ENCODE measurements at places on chromosomes 11 and 22.

DNA sequence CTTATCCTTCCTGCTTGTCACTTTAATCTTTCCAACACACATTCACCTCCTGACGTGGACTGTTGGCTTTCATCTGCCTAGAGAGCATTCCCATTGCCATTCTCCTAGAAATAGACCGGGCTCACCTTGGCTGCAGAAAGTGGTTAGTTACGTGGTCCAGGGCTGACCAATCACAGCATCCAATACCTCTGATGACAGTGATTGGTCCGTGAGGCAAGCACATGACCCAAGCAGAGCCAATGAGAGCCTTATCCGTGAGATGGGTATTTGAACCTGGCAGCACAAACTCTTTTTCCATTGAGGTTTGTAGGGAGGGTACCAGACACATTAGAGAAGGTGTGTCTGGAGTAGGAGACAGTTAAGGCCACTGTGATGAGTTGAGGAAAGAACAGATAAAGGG, 85.8 kb downstream of the MIAT start:
- no peak overlapping the region for H3K27ac ChIP-seq
- H3K4me1 ChIP-seq = no peaks in the 10 kb centered on the region
- peak; percentile 70 for DNase-seq
- no peak overlapping the region for H3K4me3 ChIP-seq

GRCh38 chr11:13334034-13334786, 56.6 kb downstream of the BMAL1 start:
- no peaks in the 10 kb centered on the region for H3K36me3 ChIP-seq
- DNase-seq = no peak
- no peak overlapping the region for H3K27ac ChIP-seq
- H3K27me3 ChIP-seq = no peaks in the 10 kb centered on the region
- peaks cover 6% of the 10 kb centered on the region for H3K4me1 ChIP-seq
- no peak overlapping the region for H3K4me3 ChIP-seq

GRCh38 chr22:38335077-38335476, 17.8 kb upstream of the CSNK1E start:
- DNase-seq = no peak
- no peaks in the 10 kb centered on the region for H3K27me3 ChIP-seq
- no peaks in the 10 kb centered on the region for H3K36me3 ChIP-seq
- H3K4me1 ChIP-seq = no peaks in the 10 kb centered on the region
- H3K27ac ChIP-seq = no peak overlapping the region

DNA sequence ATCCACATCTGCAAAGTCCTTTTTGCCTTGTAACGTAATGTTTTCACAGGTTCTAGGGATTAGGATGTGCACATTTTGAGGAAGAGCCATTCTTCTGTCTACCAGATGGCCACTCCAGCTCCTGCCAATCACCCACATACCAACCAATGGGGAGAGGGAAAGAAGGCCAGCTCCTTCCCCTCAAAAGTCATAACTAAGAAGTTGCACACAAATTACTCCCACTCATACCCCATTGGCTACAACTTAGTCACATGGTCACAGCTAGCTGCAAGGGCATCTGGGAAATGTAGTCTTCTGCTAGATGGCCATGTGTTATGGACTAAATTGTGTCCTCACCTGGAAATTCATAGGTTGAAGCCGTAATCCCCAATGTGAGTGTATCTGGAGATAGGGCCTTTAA, 15.4 kb upstream of the MYOD1 start:
- no peaks in the 10 kb centered on the region for H3K27me3 ChIP-seq
- no peak overlapping the region for H3K4me3 ChIP-seq
- H3K4me1 ChIP-seq = no peaks in the 10 kb centered on the region

GRCh38 chr11:67530282-67530592, 7.0 kb upstream of the CABP2 start:
- H3K4me1 ChIP-seq = no peaks in the 10 kb centered on the region
- DNase-seq = no peak
- peak overlapping the region; percentile 23 for H3K4me3 ChIP-seq
- H3K36me3 ChIP-seq = no peaks in the 10 kb centered on the region

GRCh38 chr11:57571606-57572005, 4.1 kb upstream of the UBE2L6 start:
- H3K27me3 ChIP-seq = no peaks in the 10 kb centered on the region
- H3K36me3 ChIP-seq = no peaks in the 10 kb centered on the region

- no peaks in the 10 kb centered on the region for H3K36me3 ChIP-seq
- H3K27me3 ChIP-seq = no peaks in the 10 kb centered on the region
- no peak overlapping the region for H3K4me3 ChIP-seq
- no peaks in the 10 kb centered on the region for H3K4me1 ChIP-seq
- DNase-seq = no peak
- no peak overlapping the region for H3K27ac ChIP-seq
These were observed 269.0 kb downstream of the OPCML start for GRCh38 chr11:133263332-133263731.

DNA sequence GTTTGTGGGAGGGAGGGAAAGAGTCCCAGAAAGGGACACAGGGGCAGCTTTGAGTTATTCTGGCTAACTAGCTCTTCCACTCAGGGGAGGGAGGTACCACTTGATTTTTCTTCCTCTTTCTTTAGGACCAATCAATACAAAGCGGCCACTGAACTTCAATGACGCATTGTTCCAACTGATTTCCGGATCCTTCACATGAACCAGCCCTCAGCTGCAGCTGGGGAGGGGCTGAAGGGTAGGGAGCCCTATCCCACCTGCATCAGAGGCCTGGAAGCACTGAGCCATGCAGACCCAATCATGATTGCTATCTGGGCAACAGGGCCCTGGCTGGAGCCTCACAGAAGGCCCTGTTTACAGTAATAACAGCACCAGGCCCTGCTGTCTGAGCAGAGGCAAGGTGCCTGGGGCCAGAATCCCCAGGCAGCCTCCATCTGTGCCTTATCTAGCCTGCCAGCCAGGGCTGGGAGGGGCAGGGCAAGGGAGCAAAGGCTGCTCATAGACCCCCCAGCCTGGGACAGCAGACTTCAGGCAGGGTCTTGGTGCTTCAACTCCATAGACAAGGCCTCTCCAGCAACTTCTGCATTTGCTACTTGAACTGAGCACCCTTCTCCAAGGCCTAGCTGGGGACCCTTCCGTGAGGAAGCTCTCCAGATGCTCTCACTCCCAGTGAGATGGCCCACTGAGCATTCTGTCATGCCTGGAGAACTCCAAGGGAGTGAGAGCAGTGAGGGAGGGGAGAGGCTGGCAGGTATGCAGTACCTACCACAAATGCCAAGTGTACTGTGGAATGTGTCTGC, 22.5 kb downstream of the CLPB start:
- peaks cover 6% of the 10 kb centered on the region for H3K4me1 ChIP-seq
- H3K4me3 ChIP-seq = no peak overlapping the region
- H3K36me3 ChIP-seq = no peaks in the 10 kb centered on the region
- H3K27me3 ChIP-seq = no peaks in the 10 kb centered on the region
- no peak overlapping the region for H3K27ac ChIP-seq
- peak; percentile 27 for DNase-seq

GRCh38 chr11:131665344-131665968, 295.0 kb downstream of the NTM start:
- H3K27me3 ChIP-seq = no peaks in the 10 kb centered on the region
- H3K4me1 ChIP-seq = no peaks in the 10 kb centered on the region
- H3K4me3 ChIP-seq = no peak overlapping the region
- no peaks in the 10 kb centered on the region for H3K36me3 ChIP-seq
- DNase-seq = no peak

- H3K27me3 ChIP-seq = no peaks in the 10 kb centered on the region
- H3K4me3 ChIP-seq = no peak overlapping the region
- DNase-seq = no peak
These were observed 46.4 kb downstream of the IGLL5 start for GRCh38 chr22:22933807-22934542.

- no peaks in the 10 kb centered on the region for H3K36me3 ChIP-seq
- H3K27me3 ChIP-seq = no peaks in the 10 kb centered on the region
- H3K4me3 ChIP-seq = no peak overlapping the region
- H3K4me1 ChIP-seq = no peaks in the 10 kb centered on the region
- no peak overlapping the region for H3K27ac ChIP-seq
These were observed 43.3 kb upstream of the MMP7 start for GRCh38 chr11:102573851-102574250.

GRCh38 chr11:2290351-2290841, 11.3 kb downstream of the C11orf21 start:
- peak; percentile 12 for DNase-seq
- no peaks in the 10 kb centered on the region for H3K4me1 ChIP-seq
- no peaks in the 10 kb centered on the region for H3K27me3 ChIP-seq

DNA sequence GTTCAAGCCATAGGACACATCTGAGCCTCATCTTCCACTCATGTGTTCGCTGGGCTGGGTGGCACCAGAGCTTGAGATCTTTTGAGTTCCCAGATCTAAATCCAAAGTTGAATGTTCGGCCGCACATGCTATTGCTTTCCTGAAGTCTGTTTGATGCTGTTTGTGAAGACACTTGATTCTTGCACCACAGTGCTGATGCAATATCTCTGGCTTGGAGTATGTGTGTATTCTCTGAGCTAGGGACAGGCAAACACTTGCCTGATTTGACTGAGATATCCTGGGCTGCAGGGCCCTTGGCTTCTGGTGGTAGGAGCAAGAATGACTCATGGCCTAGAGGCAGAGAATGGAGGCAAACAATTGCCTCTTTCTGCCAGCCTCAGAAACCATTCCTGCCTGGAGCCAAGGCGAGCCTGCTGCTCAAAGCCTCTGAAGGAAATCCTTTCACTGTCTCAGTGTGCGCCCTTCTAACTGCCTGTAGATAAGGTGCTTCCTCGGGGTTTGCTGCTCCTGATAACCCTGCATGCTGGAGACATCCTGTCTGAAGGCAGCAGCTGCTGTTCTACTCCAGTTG, 73.0 kb downstream of the CYB5R2 start:
- H3K36me3 ChIP-seq = no peaks in the 10 kb centered on the region
- no peak overlapping the region for H3K4me3 ChIP-seq
- peaks cover 10% of the 10 kb centered on the region for H3K4me1 ChIP-seq
- DNase-seq = peak; percentile 66
- no peak overlapping the region for H3K27ac ChIP-seq
- H3K27me3 ChIP-seq = no peaks in the 10 kb centered on the region

GRCh38 chr11:125397421-125397820, 98.6 kb downstream of the FEZ1 start:
- no peaks in the 10 kb centered on the region for H3K4me1 ChIP-seq
- no peak overlapping the region for H3K27ac ChIP-seq
- no peaks in the 10 kb centered on the region for H3K27me3 ChIP-seq
- no peak overlapping the region for H3K4me3 ChIP-seq
- H3K36me3 ChIP-seq = no peaks in the 10 kb centered on the region

DNA sequence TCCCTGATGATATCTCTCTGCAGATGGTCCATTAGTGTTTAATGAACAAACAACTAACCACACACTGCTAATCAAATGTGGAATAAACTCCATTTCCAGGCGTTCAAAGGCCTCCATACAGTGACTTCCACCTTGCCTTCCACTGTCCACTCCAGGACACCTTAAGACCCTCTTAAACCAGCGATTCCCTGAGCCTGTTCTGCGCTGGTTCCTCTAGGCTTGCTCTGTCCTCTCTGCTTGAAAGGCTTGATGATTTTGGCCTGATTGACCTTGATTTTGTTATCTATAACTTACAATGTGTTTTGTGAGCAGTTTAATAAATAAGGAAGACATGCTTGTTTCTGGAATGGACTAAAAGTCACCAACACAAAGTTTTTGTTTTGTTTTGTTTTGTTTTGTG, 12.0 kb downstream of the OVCH2 start:
- H3K27me3 ChIP-seq = no peaks in the 10 kb centered on the region
- H3K36me3 ChIP-seq = no peaks in the 10 kb centered on the region
- DNase-seq = no peak
- H3K27ac ChIP-seq = no peak overlapping the region

- H3K4me3 ChIP-seq = no peak overlapping the region
- H3K36me3 ChIP-seq = no peaks in the 10 kb centered on the region
- no peaks in the 10 kb centered on the region for H3K27me3 ChIP-seq
- no peak for DNase-seq
These were observed 6.0 kb downstream of the SYT9 start for GRCh38 chr11:7257724-7258123.

DNA sequence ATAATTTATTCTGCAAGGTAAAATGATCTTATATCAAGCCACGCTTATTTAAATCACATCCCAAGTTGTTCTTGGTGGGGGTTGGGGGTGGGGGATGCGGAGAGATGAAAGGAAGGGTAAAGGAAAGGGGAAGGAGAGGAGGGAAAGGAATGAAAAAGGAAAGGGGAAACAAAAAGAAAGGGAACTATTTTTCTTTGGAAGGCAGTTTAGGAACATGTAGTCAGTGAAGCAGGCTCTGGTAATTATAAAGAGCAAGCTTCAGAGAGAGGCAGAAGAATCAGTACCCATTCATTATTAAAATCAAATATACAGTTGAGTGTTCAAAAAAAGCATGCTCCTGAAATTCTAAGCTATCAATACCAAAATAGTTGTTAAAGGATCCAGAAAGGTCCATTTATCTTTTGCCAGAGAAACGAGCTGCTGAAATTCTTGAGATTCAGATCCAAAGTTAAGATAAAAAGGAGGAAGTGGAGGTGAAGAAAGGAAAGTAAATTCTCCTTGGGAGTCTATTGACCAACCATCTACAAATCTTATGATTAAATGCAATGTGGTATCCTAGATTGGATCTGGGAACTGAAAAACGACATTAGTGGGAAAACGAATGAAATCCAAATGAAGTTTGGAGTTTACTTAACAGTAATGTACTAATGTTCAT, 107.4 kb downstream of the SGSM3 start:
- H3K27me3 ChIP-seq = no peaks in the 10 kb centered on the region
- H3K36me3 ChIP-seq = no peaks in the 10 kb centered on the region
- no peak for DNase-seq
- peak overlapping the region; percentile 62 for H3K27ac ChIP-seq
- no peak overlapping the region for H3K4me3 ChIP-seq
- H3K4me1 ChIP-seq = peaks cover 13% of the 10 kb centered on the region

GRCh38 chr11:2271327-2272227, 1.2 kb upstream of the ASCL2 start:
- H3K4me1 ChIP-seq = peaks cover 9% of the 10 kb centered on the region
- DNase-seq = peak; percentile 12
- H3K36me3 ChIP-seq = no peaks in the 10 kb centered on the region
- H3K27ac ChIP-seq = no peak overlapping the region
- H3K27me3 ChIP-seq = peaks cover 3% of the 10 kb centered on the region

DNA sequence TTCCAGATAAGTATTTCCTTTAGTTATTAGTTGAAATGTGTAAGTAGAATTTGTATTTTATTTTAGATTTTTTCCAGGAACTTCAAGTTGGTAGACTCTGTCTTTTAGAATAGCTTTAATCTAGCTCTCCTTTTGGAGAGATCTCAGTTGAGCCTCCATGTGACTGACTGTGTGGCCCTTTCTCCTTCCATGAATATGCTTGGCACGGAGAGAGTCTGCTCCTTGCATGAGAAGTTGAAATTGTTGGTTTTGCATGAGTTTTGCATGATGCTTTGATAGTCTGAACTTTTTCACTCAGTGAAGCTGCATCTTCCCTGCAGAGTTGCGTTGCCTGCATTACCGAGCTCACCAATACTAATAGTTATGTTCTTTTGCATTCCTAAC, 32.8 kb upstream of the CTTN start:
- no peak overlapping the region for H3K27ac ChIP-seq
- H3K36me3 ChIP-seq = no peaks in the 10 kb centered on the region
- H3K27me3 ChIP-seq = no peaks in the 10 kb centered on the region
- no peak overlapping the region for H3K4me3 ChIP-seq
- H3K4me1 ChIP-seq = no peaks in the 10 kb centered on the region

- H3K4me3 ChIP-seq = peak within 1 kb of the TSS; percentile 57
- H3K27ac ChIP-seq = peak within 1 kb of the TSS; percentile 78
- peak; percentile 27 for DNase-seq
- H3K36me3 ChIP-seq = no peaks in the 10 kb centered on the region
- H3K4me1 ChIP-seq = peaks cover 9% of the 10 kb centered on the region
These were observed at the start of gene CECR2 for GRCh38 chr22:17369439-17370025. CECR2 (plus strand) TSS chr22:17369460; CDS start chr22:17369784, 324 bp downstream.

GRCh38 chr11:104565583-104565961, 332.7 kb downstream of the CASP12 start:
- no peak for DNase-seq
- H3K4me1 ChIP-seq = no peaks in the 10 kb centered on the region
- H3K4me3 ChIP-seq = no peak overlapping the region
- H3K27ac ChIP-seq = no peak overlapping the region
- H3K36me3 ChIP-seq = no peaks in the 10 kb centered on the region
- H3K27me3 ChIP-seq = no peaks in the 10 kb centered on the region

All from testis (tissue), 5 donors.